ENCODE measurements at places on chromosomes 11 and 22.

- DNase-seq, result no peak
Measured at GRCh38 chr11:35553021-35553420, 27.6 kb upstream of the PAMR1 start.

GRCh38 chr11:58771458-58771855, 39.7 kb upstream of the GLYAT start:
- no peak for DNase-seq

- DNase-seq, result no peak
Measured at GRCh38 chr11:134486106-134486505, 74.1 kb upstream of the B3GAT1 start.

- no peak for DNase-seq
Measured at GRCh38 chr11:113885897-113886296, 10.5 kb upstream of the USP28 start.

GRCh38 chr11:37076866-37077265, 478.8 kb upstream of the RAG2 start:
- no peak for DNase-seq
